ENCODE measurements at places on chromosomes 1 and 21.

- no peak overlapping the region for H3K27ac ChIP-seq
- H3K36me3 ChIP-seq = no peaks in the 10 kb centered on the region
- no peak overlapping the region for H3K4me3 ChIP-seq
- H3K4me1 ChIP-seq = peaks cover 5% of the 10 kb centered on the region
- H3K27me3 ChIP-seq = no peaks in the 10 kb centered on the region
Measured at GRCh38 chr1:109770331-109771095, 6.8 kb upstream of the EPS8L3 start.

DNA sequence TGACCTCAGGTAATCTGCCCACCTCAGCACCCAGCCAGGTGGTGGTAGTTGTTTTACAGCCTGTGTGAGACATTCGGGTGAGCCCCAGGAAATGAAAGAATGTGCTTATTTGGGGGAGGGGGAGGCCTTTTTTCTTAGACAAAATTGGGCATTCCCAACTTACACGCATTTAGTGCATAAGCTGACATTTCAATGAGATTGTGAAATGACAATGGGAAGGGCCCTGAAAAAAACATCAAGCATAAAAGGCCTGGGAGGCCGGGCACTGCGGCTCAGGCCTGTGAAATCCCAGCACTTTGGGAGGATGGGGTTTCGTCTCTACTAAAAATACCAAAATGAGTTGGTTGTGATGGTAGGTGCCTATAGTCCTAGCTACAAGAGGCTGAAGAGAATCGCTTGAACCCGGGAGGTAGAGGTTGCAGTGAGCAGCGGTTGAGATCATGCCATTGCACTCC is 5.0 kb downstream of the GAS5 start:
- DNase-seq = no peak
- H3K27me3 ChIP-seq = no peaks in the 10 kb centered on the region
- H3K4me1 ChIP-seq = no peaks in the 10 kb centered on the region
- H3K4me3 ChIP-seq = no peak overlapping the region

GRCh38 chr1:107926436-107927080 is 38.4 kb downstream of the VAV3 start:
- DNase-seq = no peak
- no peak overlapping the region for H3K4me3 ChIP-seq
- no peaks in the 10 kb centered on the region for H3K4me1 ChIP-seq
- H3K27ac ChIP-seq = no peak overlapping the region
- H3K27me3 ChIP-seq = no peaks in the 10 kb centered on the region

- DNase-seq = no peak
- no peaks in the 10 kb centered on the region for H3K36me3 ChIP-seq
- no peaks in the 10 kb centered on the region for H3K4me1 ChIP-seq
- H3K27ac ChIP-seq = no peak overlapping the region
Measured at GRCh38 chr1:207134581-207134980, 30.5 kb downstream of the C4BPA start.
